ENCODE measurements at places on chromosomes 6 and 20.
A peak's percentile ranks its signal among the peaks of the same experiment; 100 is the strongest.

- peak; percentile 40 for DNase-seq
Observed at GRCh38 chr6:118283766-118284165, 264.3 kb upstream of the PLN start.

DNA sequence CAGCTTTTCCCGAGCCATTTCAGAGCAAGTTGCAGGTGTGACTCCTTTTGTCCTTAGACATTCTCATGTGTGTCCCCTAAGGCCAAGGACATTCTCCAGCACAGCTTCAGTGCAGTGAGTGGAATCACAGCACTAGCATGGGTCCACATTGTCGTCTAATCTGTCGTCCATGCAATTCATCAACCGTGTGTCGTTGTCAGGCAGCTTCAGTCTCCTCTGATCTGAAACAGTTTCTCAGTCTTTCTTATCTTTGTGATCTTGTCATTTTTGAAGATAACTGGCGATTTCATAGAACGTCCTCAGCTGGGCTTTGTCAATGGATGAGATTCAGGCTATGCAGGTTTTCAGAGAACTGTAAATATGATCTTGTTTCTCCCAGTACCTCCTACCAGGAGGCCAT is 31.7 kb downstream of the CST2 start:
- DNase-seq = no peak

- no peak for DNase-seq
Observed at GRCh38 chr6:113221850-113222249, 635.3 kb upstream of the MARCKS start.

- DNase-seq = no peak
Observed at GRCh38 chr6:140343128-140343527, 968.7 kb upstream of the CITED2 start.

DNA sequence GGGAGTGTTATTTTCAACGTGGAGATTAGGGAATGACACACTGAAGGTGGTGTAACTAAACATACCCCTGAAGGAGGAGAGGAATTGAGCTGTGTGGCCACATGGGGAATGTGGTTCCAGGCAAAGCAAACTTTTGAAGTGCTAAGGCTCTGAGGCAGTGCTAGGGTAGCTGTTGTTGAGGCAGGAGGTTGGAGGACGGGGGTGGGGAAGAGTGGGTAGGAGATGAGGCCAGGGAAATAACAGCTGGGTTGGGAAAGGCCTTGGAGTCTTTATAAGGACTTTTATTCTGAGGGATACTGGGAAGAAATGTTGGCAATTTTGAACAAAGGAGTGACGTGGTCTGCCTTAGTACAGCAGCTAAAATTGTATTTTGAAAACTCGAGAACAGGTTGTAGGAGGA is 13.0 kb downstream of the RPRD1B start:
- DNase-seq = no peak

DNA sequence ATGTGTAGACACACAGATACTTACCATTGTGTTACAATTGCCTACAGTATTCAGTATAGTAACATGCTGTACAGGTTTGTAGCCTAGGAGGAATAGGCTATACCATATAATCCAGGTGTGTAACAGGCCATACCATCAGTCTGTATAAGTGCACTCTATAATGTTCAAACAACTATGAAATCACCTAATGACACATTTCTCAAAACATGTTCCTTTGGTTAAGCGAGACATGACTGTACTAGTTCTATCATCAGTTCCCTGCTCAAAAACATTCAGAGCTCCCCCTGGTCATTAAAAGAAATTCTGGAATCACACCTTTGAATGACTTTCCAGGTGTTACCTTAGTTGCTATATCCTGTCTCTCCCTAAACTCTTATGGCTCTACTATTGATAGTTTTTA is 70.4 kb upstream of the SLC2A12 start:
- no peak for DNase-seq

- no peak for DNase-seq
Observed at GRCh38 chr6:53910834-53911233, 116.0 kb downstream of the LRRC1 start.

- no peak for DNase-seq
Observed at GRCh38 chr6:163323274-163323673, 91.2 kb upstream of the QKI start.

DNA sequence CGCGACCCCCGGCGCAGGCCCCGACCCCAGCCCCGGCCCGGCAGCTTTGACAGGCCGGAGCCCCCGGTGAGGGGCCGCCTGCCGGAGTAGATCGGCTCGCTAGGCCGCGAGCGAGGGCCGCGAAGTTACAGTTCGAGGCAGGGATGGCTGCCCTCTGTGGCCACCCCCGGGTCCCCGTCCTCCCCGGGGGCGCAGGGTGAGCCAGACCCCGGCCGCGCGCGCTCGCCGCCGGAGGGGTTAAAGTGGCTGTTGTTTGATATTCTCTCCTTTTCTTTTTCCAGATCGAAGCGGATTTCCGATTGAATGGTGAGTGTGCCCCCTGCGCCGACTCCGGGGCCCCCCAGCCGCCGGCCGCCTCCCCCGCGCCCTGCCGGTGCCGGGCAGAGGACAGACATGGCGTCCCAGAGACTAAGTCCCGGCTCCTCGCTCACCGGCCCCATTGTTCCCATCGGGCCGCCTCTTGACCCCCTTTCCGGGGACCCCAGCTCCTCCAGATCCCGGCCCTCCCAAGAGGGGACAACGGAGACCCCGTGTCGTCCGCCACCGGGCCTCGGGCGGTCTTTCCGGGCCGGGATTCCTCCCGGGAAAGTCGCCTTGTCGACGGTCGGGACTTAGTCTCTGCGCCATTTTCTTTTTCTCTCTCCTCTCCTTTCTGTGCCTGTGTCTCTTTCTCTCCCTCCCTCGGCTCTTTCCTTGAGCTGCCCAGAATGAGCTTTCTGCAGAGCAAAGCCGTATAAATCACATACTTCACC is 704 bp downstream of the TOP1 start:
- DNase-seq = peak; percentile 9

DNA sequence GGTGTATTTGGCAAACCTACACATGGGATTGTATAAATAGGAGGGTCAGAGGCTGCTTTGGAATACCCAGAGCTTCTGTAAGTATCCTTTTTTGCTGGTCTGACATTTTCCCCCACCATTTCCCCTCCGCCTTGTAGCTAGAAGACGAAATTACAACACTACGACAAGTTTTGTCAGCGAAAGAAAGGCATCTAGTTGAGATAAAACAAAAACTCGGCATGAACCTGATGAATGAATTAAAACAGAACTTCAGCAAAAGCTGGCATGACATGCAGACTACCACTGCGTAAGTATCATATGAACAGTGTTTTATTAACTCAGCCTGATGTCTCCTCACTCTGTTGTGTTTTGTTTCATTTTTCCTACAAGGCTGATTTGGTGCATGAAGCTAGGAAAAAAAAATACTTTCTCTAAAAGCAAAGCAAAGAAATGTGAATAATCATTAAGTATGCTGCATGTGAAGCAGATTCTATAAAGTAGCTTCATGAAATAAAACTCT is 72.7 kb downstream of the HDDC2 start:
- no peak for DNase-seq

DNA sequence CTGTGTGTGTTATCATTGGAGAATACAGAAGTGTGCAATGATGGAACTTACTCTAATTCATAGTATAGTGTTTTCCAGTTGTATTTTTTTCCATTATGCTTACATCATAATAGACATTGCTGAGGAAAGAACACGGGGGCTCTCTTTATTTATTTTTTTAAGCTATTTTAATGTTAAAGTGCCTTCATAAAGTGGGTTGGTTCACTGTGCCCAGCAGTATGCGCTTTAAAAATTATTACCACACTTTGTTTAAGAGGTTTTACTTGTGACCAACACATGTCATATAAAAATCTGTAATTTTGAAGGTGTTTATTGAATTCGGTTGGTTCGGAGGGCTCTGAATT is 215.8 kb downstream of the TMEM242 start:
- DNase-seq = no peak

- no peak for DNase-seq
Observed at GRCh38 chr20:46179862-46180261, 61.7 kb downstream of the CD40 start.

GRCh38 chr20:37323985-37324384 is 22.0 kb upstream of the SRC start:
- no peak for DNase-seq

DNA sequence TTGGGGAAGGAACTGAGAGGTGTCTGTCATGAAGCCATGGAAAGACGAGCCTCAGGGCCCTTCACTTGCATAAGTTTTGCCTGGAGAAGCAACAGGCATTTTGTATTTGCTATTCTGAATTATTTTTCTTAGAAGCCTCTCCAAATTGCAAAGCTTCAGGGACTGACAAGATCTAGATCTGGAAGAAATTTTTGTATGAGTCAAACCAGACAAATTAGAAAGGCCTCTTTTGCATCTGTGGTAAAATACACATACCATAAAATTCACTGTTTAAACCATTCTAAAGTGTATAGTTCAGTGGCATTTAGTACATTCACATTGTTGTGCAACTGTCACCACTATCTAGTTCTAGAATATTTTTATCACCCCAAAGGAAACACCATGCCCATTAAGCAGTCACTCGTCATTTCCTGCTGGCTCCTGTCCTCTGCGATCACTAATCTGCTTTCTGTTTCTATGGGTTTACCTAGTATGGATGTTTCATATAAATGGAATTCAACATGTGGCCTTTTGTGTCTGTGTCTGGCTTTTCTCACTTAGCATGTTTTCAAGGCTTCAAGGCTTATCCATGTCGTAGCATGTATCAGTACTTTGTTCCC is 269.1 kb downstream of the PHF3 start:
- no peak for DNase-seq

GRCh38 chr20:11686820-11687543 is 230.7 kb upstream of the BTBD3 start:
- DNase-seq = no peak

GRCh38 chr6:108928650-108929049 is 80.4 kb downstream of the ARMC2 start:
- no peak for DNase-seq

GRCh38 chr20:17895641-17896171 is 72.9 kb downstream of the SNX5 start:
- DNase-seq = no peak

All from CD4-positive, alpha-beta T cell (primary cell).